ENCODE measurements at places on chromosomes 7 and 10.

DNA sequence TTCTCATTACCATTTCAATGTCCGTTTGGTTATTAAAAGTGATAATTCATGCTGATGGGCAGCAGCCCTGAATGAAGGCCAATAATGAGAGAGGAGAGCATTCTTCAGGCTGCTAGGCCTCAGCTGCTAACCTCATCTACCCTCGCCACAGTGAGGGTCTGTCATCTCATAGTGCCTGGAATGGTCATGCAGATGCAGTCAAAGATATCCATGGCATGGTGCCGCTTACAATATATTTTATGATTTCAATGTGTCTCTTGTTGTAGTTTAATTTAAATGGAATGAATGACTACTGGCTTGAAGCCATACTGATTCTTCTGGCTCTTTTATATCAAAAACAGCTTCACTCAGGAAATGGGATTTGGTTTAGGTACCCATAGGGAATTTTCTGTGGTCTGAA lies 126.9 kb downstream of the SLC16A9 start:
- DNase-seq, result no peak

GRCh38 chr10:117686606-117687005 lies 144.1 kb downstream of the EMX2 start:
- DNase-seq, result no peak

DNA sequence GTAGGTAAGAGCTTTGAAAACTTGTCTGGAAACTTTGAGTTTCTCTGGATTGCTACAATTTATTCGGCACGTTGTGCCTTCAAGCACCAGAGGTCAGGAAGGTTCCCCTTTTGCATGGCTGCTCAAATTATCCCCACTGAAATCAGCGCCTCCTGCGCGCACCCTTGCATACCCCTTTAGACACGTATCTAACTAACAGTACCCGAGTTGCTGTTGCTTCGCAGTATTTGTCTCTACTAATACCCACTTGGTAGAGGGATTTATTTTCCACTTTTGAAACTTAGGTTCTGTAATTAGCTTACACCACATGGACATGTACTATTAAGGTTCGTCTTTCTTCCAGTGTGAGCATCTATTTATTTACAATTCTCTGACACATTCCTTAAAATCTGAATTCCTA lies 1.6 kb downstream of the MEOX2 start:
- DNase-seq, result no peak

DNA sequence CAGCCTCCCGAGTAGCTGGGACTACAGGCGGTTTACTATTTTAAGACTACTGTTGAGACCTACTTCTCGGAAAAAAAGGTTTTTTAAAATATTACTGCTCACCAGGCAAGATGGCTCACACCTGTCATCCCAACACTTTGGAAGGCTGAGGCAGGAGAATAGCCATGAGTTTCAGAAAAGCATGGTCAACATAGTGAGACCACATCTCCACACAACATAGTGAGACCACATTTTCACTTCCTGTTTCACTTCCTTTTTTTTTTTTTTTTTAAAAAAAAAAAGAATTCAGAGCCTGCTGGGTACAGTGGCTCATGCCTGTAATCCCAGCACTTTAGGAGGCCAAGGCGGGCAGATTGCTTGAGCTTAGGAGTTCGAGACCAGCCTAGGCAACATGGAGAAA lies 46.5 kb downstream of the SVOPL start:
- no peak for DNase-seq

- DNase-seq, result no peak
These were observed 61.5 kb downstream of the WDR37 start for GRCh38 chr10:1117651-1118050.

DNA sequence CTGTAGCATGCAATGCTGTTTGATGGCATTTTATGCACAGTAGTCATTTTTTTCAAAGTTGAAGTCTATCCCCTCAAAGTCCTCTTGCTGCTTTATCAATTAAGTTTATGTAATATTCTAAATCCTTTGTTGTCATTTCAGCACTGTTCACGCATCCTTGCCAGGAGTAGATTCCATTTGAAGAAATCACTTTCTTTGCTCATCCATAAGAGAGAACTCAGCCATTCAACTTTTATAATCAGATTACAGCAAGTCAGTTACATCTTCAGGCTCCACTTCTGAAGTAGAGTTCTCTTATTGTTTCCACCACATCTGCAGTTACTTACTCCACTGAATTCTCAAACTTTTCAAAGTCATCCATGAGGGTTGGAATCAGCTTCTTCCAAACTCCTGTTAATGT lies 32.3 kb downstream of the SDHAF3 start:
- no peak for DNase-seq

- DNase-seq, result no peak
These were observed 9.5 kb downstream of the GPR146 start for GRCh38 chr7:1053816-1054370.

GRCh38 chr7:104296266-104296665 lies 32.1 kb upstream of the LHFPL3 start:
- DNase-seq, result no peak

DNA sequence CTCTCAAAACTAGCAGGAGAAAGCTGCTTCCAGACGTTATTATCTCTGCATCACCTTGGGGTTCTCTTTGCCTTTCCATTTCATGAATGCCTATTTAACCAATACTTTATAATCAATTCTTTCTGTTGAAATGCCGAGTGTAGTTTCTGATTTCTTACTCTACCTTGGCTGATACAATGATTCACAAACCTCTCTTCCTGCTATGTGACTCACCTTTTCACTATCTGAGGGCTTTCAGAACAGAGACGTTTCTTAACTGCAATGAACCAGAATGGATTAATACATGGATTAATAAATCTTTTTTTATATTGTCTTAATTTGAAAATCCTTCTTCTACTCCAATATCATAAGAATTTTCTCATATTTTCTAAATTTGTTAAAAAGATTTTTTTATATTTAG lies 46.4 kb upstream of the ZNF746 start:
- no peak for DNase-seq

DNA sequence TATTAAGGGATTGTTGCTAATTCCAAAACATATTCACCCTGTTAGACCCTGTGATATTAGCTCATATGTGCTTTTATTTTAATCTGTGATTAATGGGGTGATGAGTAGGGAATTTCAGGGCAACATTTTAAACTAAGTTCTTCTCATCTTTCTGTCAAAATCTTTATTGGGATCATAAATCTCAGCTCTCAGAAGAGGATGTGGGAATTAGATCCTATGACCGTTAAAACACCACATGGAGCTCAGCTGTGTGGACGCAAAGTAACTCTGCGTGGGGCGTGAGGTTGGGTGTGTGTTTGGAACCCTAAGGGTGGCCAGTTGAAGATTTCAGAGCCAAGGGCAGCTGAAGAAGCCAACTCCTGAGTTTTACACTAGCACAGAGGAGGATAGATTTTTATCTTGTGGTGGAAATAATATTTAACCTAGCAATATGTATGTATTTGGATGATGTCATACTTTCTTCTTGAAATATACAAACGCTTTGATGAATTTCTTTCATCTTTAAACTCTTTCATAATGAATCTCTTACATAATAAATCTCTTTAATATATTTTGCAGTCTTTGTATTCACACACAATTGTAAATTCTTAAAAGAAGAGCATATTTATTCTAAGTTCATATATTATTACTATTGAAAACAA lies 64.4 kb downstream of the EPDR1 start:
- DNase-seq, result no peak

DNA sequence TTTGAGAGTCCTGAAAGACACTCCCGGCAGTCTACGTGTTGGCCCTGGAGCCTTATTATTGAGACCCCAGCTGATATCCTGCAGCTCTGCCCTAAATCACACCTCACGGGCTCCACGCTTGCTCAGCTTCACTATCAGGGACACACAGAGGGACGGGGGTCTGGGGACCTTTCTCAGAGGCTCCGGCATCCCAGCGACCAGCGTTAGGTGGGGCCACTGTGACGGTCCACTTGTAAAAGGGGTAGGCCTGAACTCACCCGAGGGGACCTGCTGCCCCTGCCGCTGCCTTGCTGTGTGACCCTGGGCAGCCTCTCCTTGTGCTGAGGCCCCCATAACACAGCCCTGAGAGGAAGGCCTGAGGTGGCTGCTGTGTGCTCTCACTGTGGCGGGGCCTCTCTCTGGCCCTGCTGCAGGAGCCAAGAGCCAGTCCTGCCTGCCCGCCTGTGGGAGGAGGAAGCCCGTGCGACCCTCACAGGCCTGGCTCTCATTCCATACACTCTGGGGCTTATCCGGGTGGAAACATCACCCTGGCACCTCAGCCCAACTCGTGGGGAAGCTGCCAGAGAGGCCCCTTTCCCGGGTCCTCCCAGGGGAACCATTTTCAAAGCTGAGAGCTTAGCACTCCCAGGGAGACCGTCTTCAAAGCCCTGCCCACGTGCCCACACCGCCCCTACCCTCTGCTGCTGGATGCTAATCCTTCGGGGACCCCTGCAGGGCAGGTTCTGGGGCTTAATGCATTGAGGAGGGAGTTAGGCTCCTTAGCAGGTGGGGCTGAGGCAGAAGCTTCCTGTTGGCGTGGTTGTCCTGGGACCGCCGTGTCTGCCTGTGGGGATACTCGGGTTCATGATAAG lies 21.7 kb downstream of the AQP1 start:
- no peak for DNase-seq

- DNase-seq, result no peak
These were observed 597.5 kb upstream of the PCDH15 start for GRCh38 chr10:55398497-55398882.

- no peak for DNase-seq
These were observed 38.7 kb downstream of the UBE3C start for GRCh38 chr7:157177333-157177982.

- DNase-seq, result peak; percentile 60
These were observed 77.9 kb downstream of the SNX10 start for GRCh38 chr7:26369593-26369992.

DNA sequence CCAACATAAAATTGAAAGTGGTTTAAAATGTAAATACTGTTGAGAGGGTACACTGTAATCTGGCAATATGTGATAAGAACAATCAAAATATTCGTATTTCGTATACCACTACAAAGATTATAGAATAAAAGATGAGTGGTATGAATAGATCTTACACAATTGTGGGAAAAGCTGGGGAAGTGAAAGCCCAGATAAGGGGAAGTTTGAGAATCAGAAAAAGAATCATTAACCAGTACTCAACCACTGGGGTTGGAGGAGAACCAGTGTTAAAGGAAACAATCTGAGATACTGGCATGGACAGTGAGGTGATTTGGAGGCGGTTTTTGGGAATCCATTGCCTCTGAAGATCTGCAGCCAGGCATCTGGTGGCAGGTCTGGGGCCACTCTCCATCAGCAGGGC lies 59.7 kb upstream of the CDK14 start:
- DNase-seq, result no peak

GRCh38 chr10:116665541-116666125 lies 44.9 kb downstream of the PNLIPRP2 start:
- no peak for DNase-seq

GRCh38 chr10:130038611-130039109 lies 72.0 kb downstream of the C10orf143 start:
- no peak for DNase-seq
